ENCODE measurements at places on chromosomes 3 and 15. TPM values are rescaled to one million over a fixed set of nuclear protein-coding genes. Genes with fewer than 3 reads are reported as not detected.

The STRIT1 gene
- not detected for total RNA-seq

The GPR176 gene
- total RNA-seq = 11.0 TPM

The WWTR1 gene
- 105 TPM for total RNA-seq

The CAMK1 gene
- 15.8 TPM for total RNA-seq

The ZNF280D gene
- total RNA-seq = 13.3 TPM

The SEMA7A gene
- 2.4 TPM for total RNA-seq

The GRAMD1C gene
- total RNA-seq = 0.59 TPM

Data from A549 treated with CpdA at 1 μM for 4 hours (cell line).